Effector memory CD4-positive, alpha-beta T cell (primary cell): ENCODE measurements at places on chromosomes 12 and 14.

DNA sequence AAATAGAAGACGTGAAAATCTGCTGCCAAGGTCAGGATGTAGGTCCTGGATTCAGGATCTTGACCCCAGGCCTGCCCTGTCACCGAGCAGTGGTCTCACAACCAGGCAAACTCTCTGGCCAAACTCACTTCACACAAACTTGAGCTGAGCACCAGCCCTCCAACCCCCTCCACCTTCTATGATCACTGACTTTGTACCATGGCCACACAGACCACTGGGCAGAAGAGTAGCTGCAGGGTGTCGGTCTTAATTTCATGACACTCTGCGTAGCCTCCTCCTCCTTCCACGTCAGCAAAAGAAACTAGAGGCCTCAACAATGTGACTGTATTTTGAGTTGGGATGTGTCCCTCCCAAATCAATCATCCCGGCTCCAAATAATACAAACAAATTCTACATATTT, 7.2 kb upstream of the TBX3 start:
- DNase-seq, result no peak

- no peak for DNase-seq
Measured at GRCh38 chr12:45598761-45599160, 130.7 kb upstream of the ARID2 start.

- no peak for DNase-seq
Measured at GRCh38 chr12:87317302-87317701, 711.9 kb downstream of the C12orf50 start.

- peak; percentile 62 for DNase-seq
Measured at GRCh38 chr14:50000380-50001150, 107.7 kb downstream of the ARF6 start.

DNA sequence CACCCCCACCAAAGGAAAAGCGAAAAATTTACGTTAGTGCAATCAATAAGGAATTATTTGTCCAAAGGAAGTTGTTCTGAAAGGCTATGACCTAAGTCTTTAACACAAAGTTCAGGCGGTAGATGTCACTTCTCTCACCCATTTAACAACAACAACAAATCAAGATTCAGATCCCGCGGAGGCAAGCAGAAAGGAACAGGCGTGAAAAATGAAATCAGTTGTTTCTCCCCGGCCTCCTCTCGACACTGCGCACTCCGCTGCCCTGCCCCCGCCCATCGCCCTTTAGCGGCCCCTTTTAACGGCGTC, 1.4 kb downstream of the DENND5B start:
- DNase-seq, result no peak

DNA sequence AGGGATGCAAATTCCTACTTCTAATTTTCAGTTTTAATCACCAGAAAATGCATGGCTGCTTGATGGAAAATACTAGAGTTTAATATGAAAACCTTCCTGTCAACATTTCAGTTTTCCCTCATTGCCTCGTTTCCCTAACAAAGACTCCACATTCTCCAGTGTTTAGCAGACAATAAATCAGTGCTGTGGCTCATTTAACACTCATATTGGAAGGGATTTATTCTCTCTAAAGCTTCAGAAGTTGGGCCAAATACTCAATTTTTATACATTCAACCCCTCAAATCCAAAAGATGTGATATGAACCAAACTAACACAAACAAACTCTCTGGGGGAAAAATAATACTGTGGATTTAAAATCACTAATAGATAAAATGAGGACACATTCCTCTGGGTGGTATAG, 482.5 kb downstream of the FLRT2 start:
- DNase-seq, result no peak

- DNase-seq, result no peak
Measured at GRCh38 chr14:48586099-48586498, 910.7 kb upstream of the MDGA2 start.

DNA sequence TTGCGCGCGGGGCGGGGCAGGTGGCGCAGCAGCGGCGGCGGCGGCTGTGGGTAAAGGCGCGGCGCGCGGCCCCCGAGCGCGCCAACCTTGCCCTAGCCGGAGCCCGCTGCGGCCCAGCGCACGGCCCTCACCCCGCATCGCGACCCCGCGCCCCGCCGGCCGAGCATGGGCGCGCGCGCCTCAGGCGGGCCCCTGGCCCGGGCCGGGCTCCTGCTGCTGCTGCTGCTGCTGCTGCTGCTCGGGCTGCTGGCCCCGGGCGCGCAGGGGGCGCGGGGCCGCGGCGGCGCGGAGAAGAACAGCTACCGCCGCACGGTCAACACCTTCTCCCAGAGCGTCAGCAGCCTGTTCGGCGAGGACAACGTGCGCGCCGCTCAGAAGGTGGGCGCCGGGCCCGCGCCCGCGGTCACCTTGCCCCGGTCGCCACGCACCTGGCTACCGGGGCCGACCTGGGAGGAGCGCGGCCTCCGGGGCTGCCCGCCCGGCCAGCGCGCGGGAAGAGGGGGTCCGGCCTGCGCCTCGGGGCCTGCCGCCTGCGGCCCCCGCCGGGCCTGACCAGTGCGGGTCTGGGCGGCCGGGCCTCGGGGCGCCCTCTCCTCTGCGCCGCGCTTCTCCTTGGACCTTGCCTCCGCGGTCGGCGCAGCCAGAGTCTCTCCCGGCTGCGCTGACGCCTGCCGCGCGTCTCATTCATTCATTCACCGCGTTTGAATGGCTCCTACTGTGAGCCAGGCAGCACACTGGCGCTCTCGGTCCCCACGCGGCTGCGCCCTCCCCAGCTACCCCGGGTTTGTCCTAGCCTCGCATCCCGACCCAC, at the start of gene BRI3BP:
Gene BRI3BP, plus strand, starts transcription at position 20 of the 811 bp plus-strand sequence. Its CDS starts 146 bp downstream, at position 166.
- DNase-seq, result no peak

- DNase-seq, result no peak
Measured at GRCh38 chr14:37142835-37143401, 29.5 kb downstream of the SLC25A21 start.
